ENCODE measurements at places on chromosomes 6 and 20. TPM values are rescaled to one million over a fixed set of nuclear protein-coding genes. Genes with fewer than 3 reads are reported as not detected.

Gene GJA10
- not detected for total RNA-seq

Gene INSM1
- total RNA-seq: not detected

Gene CNKSR3
- total RNA-seq: 5.9 TPM

Gene GNAS-AS1
- 0.87 TPM for total RNA-seq

Gene MYH7B
- total RNA-seq: 0.33 TPM

Gene BPIFA1
- not detected for total RNA-seq

Gene POU5F1
- total RNA-seq: not detected

All from uterine smooth muscle cell (primary cell).